Activated naive CD4-positive, alpha-beta T cell treated with anti-CD3 and anti-CD28 coated beads, Interleukin-2, amount 50 U/mL, for 16 hours (primary cell): ENCODE measurements at places on chromosomes 3 and 15.

GRCh38 chr15:48500595-48500994, 144.9 kb downstream of the FBN1 start:
- no peak for DNase-seq

GRCh38 chr3:23202203-23202920, 765 bp upstream of the UBE2E2 start:
- DNase-seq = no peak

DNA sequence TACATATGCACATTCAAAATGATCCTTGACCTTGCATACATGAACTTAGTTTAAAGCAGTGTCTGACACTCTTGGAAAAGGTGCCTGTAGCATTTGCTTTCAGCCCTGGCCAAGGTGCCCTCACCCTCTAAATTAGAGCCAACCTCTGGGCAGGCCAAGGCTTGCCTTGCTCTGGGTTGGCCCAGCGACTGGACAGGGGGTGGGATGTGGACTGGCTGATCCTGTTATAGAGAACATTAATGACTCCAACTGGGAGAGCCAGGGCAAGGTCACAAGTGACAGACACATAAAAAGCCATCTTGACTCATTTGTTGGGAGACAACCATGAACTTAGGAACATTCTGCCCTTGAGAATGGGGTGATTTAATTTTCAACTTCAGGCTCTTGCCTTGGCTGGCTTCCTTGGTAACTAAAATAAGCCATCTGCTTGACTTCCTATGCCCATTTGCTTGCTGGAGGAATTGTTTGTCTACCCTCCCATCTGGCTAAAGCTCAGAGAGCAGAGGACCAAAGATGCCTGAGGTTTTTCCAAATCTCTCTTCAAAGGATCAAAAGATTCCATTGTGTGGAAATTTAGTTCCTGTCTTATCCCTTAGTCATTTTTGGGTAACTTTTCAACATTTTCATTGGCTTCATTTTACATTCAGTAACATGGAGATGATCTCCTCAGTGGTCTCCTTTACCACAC, 403.7 kb downstream of the SOX2 start:
- no peak for DNase-seq

DNA sequence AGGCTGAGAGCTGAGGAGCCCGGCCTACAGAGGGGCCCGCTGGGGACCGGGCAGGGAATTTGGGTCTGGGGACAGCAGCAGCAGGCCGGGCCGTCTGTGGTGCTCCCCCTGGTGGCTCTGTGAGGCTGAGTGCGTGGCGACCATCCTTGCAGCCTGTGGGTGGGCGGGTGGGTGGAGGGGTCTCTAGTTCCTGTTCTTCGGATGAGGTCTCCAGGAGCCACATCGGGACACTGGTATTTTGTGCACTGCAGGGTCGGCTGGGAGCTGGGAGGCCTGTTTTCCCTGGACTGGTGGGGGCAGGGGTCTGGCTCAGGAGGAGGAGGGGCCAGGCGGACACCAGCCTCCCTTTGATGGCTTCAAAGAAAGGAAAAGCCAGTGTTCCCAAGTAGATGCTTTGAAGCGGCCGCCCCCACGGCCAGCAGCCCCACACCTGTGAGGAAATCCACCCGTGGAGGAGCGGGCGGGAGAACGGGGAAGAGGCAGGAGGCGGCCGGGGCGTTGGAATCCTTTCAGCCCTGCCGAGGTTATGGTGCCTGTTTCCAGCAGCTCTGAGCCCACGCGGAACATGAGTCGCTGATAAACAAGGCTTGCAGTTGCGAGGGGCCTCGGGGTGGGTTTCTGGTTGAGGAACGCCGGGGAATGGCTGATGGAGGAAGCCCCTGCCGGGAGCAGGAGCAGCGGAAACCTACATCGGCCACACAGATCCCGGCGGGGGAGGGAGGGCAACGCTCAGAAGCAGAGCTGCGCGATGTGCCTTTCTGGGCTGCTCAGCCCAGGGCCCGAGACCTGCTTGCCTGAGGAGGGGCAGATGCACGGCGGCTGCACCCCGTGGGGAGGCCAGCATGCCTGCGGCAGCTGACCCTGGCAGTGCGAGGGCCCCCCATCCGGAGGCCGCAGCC, 154.3 kb downstream of the NSMCE3 start:
- no peak for DNase-seq

DNA sequence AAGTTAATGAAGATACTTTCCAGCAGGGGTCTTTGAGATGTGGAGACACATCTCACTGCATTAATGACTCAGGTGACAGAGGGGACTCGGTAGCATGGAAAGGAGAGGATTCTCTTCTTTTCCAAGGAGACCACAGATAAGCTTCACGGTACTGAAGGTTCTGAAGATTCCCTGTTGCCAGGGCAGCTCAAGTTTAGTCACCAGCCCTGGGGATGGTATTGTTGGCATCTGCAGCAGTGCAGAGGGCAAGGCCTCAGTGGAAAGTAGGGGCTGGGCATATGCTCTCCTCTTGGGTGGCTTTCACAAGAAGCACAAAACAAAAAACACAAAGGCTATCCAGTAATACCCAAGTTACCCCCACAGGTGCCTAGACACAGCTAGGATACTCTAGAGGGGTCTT, 38.0 kb upstream of the MRPL3 start:
- DNase-seq = no peak

DNA sequence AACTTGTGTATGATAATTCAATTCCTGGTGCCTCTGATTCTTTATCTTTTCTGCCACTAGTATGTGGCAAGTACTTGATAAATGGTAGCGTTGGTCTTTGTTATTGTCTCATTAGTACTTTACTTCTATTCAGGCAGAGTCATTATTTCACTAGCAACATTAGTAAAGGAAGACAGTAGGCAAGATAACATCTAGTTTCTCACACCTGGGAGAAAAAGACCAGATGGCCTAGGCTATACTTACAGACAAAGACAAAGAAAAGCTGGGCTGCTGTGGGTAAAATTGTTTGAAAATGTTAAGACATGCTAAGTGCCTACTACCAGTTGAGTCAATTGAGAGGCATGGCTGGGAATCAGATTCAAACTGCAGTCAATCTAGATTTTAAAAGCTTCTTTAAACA, 198.7 kb upstream of the CMC1 start:
- DNase-seq = no peak

GRCh38 chr3:40511031-40511718, 5.3 kb downstream of the ZNF620 start:
- no peak for DNase-seq

- no peak for DNase-seq
Observed at GRCh38 chr3:153285982-153286381, 124.0 kb downstream of the RAP2B start.

GRCh38 chr15:31457631-31458526, 131.2 kb downstream of the KLF13 start:
- DNase-seq = no peak

DNA sequence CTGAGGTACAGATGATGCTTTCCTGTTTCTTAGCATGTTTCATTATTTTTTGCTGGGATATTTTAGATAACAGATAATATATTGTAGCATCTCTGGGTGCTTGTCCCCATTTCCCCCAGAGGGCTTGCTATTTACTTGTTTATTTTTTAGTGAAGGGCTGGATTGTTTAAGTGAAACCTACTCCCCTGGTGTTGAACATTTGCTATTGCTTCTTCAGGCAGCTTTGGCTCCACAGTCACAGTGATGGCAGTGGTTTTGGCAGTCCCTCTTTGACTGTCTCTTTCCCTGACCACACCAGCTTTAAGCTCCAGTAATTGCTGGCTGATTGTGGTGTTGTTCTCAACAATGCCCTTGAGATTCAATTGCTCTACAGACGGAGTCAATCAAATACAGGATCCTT, 128.9 kb downstream of the KLF13 start:
- DNase-seq = no peak

DNA sequence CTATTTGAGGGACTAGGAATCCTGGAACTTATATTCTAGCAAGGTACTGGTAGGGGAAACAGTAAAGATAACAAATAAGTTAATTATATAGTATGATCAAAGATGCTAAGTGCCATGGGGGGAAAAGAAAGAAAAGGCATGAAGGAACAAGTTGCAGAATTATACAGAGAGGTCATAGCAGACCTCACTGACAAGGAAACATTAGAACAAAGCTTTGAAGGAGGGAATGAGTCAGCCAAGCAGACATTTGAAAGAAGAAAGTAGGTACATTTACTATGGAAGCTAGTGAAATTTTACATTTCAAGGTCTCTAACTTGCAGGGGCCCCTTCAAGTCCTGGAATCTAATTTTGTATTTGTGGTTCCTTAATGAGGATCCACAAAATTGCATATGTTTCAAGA, 57.2 kb upstream of the TIPARP start:
- DNase-seq = no peak
